GM20000 (cell line): ENCODE measurements at places on chromosomes 3 and 15.
A peak's percentile ranks its signal among the peaks of the same experiment; 100 is the strongest.

DNA sequence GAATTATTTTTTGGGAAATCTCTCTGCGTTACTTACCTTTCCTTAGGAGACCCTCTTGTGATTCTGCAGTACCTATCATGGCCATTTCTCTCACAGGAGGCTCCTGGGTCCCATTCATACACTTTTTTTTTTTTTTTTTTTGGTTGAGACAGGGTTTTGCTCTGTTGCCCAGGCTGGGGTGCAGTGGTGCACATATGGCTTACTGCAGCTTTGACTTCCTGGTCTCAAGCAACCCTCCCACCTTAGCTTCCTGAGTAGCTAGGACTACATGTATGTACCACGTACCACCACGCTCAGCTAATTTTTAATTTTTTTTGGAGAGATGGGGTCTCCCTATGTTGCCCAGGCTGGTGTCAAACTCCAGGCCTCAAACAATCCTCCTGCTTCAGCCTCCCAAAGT lies 36.1 kb downstream of the TRAK1 start:
- no peak for DNase-seq

DNA sequence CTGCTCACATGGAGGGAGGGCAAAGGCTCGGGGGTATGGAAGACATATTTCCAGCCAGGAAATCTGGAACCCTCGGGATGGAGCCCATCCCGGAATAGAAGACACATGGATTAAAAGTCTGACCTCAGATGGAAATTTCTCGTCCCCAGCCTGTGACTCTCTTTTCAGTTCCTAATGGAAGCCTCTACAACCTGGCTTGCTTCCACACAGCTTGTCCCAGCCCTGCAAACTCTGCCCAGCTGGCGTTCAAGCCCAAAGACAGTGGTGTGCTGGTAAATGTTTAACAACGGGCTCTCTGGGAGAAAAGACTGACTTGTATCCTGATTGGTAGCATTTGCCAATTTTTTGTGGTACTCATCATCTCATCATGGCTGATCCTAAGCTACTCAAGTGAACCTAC lies 35.6 kb upstream of the TLE3 start:
- no peak for DNase-seq

GRCh38 chr3:50587806-50588758 lies 18.8 kb downstream of the HEMK1 start:
- DNase-seq = peak; percentile 40

- DNase-seq = no peak
Observed at GRCh38 chr15:44811337-44811736, 75.0 kb downstream of the TRIM69 start.

GRCh38 chr15:92725171-92725570 lies 69.6 kb upstream of the FAM174B start:
- DNase-seq = no peak

GRCh38 chr3:66106788-66107187 lies 68.1 kb upstream of the MAGI1 start:
- peak; percentile 39 for DNase-seq

DNA sequence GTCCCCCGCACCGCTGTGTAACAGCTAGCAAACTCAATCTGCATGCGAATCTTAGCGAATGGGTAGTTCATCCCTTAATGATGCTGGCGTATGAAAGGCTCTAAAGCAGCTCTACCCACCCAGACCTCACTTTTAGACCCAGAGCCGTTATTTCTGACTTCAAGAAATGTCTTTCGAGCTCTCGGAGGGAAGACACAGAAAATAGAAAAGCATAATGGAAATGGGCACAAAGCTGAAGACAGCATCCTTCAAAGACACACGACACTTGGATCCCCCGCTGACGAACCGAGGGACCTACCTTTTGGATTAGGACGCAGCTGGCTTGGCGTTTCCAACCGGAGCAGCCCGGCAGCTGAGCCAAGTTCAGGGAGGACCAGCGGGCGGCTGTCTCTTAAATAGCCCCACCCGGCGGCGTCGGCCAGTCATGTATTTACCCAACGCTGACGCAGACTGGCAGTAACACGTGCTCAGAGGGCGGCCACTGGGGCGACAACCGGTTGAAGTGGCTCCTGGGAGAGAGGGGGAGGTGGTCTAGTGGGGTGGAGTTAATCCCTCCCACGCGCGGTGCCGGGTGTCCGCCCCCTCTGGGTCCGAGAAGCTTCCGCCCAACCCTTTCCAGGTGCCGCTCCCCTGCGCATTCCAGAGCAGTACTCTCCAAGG lies 1.5 kb downstream of the CCK start:
- no peak for DNase-seq

- DNase-seq = no peak
Observed at GRCh38 chr3:25429361-25430286, 1.6 kb downstream of the RARB start.

DNA sequence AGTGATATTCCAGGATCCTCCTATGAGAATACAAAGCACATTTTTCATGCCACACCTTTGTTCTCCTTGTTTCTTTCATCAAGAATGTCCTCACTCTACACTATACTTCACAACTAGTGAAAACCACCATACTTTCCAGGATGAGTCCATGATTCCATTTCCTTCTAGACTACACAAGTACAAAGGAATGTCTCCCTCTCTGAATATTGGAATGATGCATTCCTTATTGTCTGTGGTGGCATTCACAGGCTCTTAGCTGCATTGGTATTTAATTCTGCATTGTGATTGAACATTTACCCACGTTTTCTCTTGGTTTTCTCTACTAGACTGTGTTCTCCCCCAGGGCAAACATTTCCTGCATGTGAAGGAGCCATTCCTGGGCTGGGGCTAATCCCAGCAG lies 217.5 kb downstream of the RAP2B start:
- no peak for DNase-seq

GRCh38 chr15:78321041-78321570 lies 19.0 kb upstream of the CRABP1 start:
- DNase-seq = no peak

GRCh38 chr3:71219744-71220638 lies 363.5 kb downstream of the FOXP1 start:
- DNase-seq = peak; percentile 49

- no peak for DNase-seq
Observed at GRCh38 chr3:126465928-126466544, 9.7 kb downstream of the ZXDC start.

GRCh38 chr3:197468866-197469382 lies 86.8 kb downstream of the BDH1 start:
- DNase-seq = no peak

DNA sequence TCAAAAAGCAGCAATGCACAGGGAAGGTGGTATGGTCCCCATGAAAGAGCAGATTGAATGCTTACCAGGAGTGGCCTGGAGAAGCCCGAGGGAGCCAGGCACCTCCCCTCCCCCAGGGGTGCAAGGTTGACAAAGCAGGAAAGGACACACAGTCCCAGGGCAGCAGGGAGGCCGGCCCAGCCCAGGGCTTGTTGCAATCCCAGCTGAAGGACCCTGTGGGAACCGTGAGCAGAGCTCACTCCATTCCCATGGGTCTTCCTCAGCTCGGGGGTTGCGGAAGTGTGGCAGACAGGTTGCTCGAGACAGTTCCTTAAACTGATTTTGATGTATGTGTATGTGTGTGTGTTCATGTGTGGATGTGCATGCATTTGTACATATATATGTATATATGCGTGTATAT lies 15.8 kb downstream of the UROC1 start:
- DNase-seq = no peak

DNA sequence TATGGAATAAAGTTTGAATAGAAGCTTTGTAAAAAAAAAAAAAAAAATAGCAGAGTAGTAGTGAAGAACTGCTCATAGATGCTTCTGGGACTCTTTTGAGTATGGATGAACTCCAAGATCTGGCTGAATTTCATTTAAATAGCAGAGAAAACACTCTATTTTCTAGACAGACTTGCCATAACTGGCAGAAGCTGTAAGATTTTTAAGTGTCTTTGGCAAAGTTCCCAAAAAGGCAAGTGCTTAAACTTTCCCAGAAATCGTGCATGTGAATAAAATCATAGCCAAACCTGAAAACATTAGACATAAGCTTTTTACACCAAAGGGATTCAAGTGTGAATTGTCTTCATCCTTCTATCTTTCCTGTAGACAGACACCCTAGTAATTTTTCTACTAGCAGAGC lies 110.3 kb upstream of the MITF start:
- DNase-seq = no peak

DNA sequence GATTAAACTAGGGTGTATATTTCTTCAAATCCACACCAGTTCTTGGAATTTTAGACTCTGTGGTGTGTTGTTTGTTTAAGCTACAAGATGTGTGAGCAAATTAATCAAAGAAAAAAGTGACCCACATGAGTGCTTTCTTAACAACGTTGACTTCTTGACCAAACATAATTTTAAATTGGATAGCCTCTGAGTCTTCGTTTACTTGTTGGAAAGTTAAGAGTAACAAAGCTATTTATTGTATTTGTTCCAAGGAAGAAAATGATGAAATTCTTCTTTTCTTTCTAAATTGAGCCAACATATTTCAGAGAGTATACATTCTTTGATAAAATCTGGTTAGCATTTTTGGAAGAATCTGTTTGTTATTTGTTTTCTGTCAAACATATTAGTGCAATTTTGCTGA lies 99.9 kb upstream of the IGSF10 start:
- DNase-seq = no peak

DNA sequence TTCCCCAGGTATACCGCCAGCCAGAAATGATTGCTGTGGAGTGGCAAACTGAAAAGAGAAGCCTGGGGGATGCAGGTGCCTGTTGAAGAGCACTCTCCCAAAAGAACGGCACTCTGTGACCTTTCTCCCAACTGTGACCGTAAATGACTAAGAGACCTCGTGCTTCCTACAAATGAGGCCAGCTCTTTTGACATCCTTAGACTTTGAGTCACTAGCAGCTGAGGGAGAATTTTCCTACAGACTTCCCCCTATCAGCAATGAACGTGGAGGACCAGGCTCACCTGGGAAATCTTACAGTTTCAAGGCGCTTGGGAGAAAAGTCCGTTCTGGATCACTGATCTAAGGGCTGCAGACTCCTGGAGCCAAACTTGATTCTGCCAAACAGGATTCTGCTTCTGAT lies 8.6 kb downstream of the AQP9 start:
- DNase-seq = no peak

- DNase-seq = peak; percentile 14
Observed at GRCh38 chr3:175486255-175486654, 627.1 kb downstream of the NAALADL2 start.

DNA sequence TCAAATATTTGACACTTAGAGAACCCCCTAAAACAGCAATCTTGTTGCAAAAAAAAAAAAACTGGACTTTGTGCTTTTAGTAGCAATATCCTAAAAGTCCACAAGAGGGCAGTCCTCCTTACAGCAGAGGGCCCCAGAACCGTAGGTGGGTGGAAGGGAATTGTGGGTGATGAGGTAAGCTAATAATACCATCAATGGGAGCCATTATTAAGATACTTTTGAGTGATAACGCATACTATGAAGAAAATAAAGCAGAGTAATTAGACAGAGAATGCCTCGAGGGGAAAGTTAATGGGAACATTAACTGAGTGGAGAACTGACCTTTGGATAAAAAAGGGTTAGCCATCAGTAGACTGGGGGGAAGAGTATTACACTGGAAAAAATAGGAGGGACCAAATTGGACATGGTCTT lies 229.9 kb downstream of the THRB start:
- DNase-seq = peak; percentile 42

DNA sequence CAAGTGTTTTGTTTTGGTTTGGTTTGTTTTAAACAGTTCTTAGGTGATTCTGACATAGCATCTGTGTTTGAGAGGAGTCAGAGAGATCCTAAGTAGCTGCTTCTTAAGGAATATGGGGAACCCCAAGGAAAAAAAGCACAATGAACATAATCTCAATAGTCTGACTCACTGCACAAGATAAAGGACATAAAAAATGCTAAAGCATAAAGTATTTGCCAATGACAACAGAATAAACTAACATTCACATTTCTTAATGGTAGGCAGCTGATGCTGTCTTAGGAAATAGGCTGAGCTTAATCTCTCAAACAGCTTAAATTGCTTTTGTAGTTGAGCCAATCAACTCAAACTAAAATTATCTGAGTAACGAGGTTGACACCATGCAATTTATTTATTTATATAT lies 2.9 kb downstream of the NCEH1 start:
- DNase-seq = no peak

DNA sequence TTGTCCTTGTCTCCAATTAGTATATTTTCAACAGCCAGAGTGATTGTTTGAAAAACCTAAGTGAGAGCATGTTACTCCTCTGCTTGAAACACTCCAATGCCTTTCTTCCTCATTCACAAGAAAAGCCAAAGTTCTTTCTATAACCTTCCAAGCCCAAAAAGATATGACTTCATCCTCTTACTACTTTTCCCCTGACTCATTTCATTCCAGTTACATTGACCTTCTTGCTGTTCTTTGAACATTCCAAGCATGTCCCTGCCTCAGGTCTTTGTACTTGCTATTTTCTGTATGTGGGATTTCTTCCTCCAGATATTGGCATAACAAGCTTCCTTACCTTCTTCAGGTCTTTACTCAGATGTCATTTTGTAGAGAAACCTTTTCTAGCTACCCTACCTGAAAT lies 28.3 kb downstream of the EHHADH start:
- DNase-seq = no peak

- DNase-seq = no peak
Observed at GRCh38 chr3:70646635-70647034, 334.2 kb upstream of the MDFIC2 start.

DNA sequence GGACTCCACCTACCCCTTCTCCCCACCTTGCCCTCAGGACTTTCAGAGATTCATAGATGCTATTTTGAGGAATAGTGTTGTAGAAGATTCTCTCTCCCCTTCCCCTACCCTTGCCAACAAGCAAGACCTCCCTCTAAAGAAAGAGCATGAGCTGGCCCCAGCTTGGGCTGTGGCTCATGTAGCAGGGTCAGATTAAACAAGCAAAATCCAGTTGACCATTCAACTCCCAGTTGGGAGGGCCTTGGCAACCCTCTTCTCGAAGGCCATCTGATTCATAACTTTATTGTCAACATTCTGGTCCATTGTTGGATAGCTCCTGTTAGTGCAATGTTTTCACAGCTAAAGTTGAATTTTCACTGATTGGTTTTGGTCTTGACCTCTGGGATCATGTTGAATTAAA lies 41.1 kb downstream of the TNFAIP8L3 start:
- no peak for DNase-seq

- no peak for DNase-seq
Observed at GRCh38 chr3:9088441-9089353, 125.4 kb upstream of the RAD18 start.

DNA sequence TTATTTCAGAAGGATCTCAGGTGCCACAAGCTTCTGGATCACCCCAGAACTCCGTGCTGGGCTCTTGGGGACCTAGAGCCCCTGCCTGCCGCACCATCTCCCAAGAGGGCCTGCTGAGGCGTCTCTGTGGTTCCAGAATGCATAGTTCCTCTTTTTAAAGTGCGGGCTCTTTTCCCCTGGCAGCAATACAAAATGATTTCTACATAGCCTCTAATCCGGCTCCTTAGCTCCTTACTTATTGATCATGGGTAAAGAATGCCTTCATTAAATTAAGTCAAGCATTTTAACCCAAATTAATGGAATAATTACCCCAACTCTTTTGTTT lies 121.9 kb downstream of the ATP10A start:
- peak; percentile 36 for DNase-seq

GRCh38 chr15:92797168-92798052 lies 102.7 kb upstream of the CHD2 start:
- DNase-seq = peak; percentile 62
